ENCODE measurements at places on chromosomes 7 and 10.

DNA sequence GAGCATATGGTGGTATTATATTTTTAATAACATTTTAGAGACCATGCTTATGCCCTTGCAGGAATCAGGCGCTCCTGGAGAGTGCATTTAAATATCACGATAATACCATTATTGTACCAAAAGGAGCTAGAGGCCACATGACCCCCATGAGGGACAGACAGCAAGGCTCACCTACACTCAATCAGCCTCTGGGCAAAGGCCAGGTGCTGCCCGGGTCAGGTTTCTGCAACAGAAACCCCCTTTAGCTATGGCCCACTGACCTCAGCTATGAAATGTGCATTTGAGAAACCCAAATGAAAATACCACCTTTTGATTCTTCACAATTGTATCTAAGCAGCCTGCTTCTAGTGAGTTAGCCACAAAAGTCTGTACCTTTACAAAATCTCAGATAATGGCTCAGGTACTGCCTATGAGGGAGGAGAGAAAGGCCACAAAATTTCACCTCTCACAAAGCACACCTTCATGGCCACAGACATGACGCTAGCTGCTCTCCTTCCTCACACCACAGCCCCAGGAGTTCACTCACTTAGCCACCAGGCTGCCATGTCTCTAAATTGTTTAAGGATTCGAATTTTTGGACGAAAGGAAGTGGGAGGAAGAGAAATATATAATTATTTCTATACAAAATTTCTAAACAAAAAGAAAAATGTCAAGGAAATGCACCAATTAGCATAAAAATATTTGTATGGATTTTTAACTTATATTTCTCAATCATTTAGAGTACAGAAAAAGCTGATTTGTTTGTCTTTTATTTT lies 79.9 kb downstream of the GLI3 start:
- no peak for DNase-seq

DNA sequence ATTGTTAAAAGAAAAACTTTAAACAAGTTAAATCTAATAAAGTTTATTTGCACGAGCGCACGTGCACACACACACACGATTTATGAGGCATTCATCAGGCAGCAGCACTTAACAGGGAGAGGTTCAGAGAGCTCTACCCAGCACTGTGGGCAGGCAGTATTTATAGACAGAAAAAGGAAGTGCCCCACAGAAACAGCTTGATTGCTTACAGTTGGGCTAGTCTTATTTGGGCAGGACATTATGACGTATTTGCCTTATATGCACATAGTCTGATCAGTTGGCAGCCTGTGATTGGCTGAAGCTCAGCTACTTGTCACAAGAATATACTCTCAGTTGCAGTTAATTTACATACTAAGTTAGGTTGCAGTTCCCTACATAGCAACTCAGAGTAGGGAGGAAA lies 1.2 kb upstream of the SDHAF3 start:
- DNase-seq: no peak

- DNase-seq: peak; percentile 79
Observed at GRCh38 chr10:17836942-17837341, 27.8 kb downstream of the MRC1 start.

GRCh38 chr7:35797311-35797710 lies 3.5 kb upstream of the SEPTIN7 start:
- DNase-seq: no peak

- DNase-seq: no peak
Observed at GRCh38 chr10:102200751-102201640, 25.1 kb upstream of the ELOVL3 start.

GRCh38 chr7:159218607-159219006 lies 73.9 kb upstream of the VIPR2 start:
- DNase-seq: no peak

DNA sequence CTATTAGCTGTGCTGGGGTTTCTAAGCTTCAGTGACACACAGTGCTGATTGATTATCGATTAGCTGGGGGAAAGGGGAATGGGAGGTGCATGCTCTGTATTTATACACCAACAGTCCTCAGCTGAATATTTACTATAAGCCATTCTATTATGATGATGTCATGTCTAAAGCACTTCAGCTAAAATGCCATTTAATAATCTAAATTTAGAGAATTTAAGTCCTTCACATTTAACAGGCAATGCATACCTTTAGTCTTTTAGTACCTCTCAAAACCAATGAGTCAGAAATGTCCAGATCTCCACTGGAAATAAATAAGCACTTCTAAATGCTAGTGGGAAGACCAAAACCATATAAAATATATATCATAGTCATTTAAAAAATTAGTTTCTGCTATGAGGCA lies 24.6 kb downstream of the RPP38 start:
- DNase-seq: peak; percentile 23

GRCh38 chr7:322708-323111 lies 32.7 kb downstream of the FOXL3 start:
- no peak for DNase-seq

DNA sequence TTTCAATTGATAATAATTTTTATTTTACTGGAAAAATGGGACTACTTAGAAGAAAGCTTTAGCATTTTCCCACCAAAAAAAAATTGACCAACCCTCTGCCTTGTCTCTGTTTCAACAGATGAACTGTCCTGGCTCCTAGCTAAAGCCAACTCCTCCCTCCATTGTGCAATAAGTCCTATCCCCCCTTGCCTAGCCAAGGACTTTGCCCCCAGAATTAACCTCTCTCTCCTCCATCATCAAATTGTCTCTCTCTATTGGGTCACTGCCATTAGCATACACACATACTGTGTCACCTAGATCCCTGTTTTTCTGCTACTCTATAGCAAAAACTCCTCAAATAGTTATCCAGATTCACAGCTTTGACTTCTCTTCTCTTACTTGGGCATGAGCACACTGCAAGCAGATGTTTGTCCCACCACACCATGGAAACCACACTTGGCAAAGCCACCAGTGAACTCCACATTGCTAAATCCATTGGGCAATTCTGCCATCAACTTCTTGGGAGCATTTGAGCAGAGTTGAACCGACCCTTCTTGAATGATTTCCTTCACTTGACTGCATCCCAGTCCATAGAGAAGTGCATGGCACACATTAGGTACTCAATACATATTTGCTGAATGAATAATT lies 91.4 kb upstream of the NEBL start:
- DNase-seq: peak; percentile 38

DNA sequence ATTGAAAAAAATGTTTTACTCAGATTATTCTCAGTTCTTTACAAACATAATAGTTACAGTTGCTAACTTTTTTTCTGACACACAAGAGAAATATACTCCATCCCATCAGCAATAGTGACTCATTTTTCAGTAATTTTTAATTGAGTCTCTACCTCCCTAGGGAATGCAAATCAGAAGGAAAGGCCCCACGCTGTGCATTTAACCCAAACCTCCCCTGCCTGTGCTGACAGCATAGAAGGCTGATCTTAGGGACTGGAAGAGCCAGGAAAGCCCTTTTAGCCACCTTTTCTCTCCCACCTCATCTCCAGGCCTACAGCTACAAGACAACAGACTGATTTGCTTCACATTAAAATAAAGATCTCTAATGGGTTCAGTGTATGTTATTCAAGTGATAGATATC lies 24.7 kb upstream of the PIK3CG start:
- peak; percentile 60 for DNase-seq

DNA sequence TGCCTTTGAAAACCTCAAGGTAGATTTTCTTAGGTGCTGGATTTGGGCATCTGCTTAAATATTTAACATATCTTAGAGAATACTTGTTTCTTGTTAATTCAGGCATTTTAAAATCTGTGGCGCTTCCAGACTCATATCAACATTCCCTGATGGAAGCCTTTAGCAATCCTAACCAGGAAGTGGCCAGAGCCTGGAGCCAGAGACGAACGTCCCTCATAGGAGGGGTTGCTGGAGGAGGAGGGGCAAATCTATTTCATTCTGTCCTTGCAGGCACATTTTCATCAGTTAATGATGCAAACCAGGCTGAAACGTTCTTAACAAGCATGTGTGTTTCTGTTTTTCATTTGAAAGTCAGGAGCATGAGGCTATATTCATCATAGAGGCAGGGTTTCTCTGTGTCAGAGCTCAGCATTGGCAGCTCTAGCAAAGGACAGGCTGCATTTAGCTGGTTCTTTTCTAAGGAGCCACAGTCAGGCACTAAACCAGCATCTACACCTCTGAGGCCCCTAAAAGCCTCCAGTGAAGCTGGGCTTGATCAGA lies 17.8 kb upstream of the IFIT2 start:
- DNase-seq: peak; percentile 92

GRCh38 chr10:5089865-5090264 lies 4.3 kb upstream of the AKR1C3 start:
- DNase-seq: no peak

GRCh38 chr10:15494850-15495506 lies 123.9 kb upstream of the FAM171A1 start:
- no peak for DNase-seq

DNA sequence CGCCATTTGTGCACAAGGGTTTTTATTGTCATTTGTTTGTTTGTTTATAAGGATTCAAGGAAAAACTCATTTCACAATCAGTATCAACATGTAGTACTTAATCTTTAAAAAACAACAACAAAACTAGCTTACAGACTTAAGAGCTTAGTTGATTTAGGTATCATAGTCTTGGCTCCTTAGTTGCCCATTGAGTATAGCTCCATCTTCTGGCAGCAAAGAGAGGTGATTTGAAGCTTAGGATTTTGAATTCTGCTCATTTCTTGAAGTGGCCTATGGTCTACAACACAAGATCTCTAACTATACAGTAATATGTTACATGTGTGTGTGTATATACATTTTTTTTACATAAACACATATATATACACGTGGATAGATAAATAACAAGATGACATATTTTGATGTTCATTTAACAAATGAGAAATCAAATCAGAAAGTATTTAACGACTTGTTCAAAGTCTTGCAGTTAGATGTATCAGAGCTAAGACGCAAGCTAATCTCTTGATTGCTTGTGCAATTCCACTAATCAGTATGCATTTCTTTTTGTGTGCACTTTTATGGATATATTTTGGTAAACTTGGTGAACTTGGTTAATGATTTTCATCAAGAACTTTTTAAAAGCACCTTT lies 307.3 kb downstream of the CAMK1D start:
- DNase-seq: peak; percentile 21

GRCh38 chr7:6437251-6437650 lies 10.5 kb downstream of the DAGLB start:
- no peak for DNase-seq

- no peak for DNase-seq
Observed at GRCh38 chr7:77561352-77561751, 24.3 kb downstream of the PTPN12 start.

GRCh38 chr10:31963589-31963980 lies 35.0 kb upstream of the ARHGAP12 start:
- no peak for DNase-seq

- no peak for DNase-seq
Observed at GRCh38 chr7:135932131-135932530, 45.0 kb downstream of the MTPN start.

DNA sequence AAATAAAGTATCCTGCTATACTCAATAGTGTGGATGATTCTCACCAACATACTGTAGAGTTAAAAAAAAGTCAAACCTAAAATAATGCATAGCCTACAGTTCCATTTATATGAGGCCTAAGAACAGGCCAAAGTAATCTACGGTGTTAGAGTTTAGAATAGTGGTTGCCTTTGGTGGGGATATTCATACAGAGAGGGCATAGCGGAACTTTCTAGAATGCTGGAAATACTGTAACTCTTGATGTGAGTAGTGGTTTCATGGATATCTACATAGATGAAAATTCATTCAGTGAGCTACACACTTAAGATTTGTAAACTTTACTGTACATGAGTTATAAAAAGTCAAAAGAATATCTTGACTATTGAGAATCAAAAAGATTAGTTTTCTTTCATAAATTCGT lies 349.9 kb upstream of the NFE2L3 start:
- DNase-seq: no peak

DNA sequence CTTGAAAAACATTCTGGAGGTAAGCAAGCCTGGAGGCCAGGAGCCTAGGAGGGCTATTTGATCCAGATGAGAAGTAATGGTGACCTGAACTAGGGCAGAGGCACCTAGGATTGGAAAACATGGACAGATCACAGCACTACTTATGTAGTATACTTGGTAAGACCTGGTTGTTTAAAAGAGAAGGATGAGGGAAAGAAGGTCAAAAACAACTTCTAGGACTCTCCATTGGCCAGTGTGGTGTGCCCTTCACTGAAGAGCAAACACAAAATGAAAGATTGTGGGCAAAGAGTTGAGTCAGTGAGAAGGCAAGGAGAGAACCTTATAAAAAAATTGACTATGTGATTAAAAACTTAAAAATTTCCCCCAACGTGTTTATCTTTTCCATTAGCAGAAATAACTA lies 14.3 kb downstream of the ANKRD1 start:
- no peak for DNase-seq

GRCh38 chr7:150753826-150754603 lies 16.8 kb downstream of the GIMAP5 start:
- no peak for DNase-seq

- no peak for DNase-seq
Observed at GRCh38 chr7:36726311-36726710, 2.0 kb upstream of the AOAH start.

DNA sequence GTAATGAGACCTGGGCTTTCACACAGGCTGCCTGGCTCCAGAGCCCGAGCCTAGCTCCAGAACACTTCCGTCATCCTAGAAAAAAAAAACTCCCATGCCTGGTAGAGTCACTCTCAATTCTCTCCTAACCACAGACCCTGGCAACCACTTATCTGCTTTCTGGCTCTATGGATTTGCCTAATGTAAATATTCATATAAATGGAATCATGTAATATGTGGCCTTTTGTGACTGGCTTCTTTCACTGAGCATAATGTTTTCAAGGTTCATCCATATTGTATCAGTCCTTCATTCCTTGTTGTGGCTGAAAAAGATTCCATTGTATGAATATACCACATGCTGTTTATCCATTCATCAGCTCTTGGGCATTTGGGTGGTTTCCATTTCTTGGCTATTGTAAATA lies 167.7 kb upstream of the MKLN1 start:
- no peak for DNase-seq

- DNase-seq: no peak
Observed at GRCh38 chr7:132469681-132470080, 106.6 kb downstream of the PLXNA4 start.
